ENCODE measurements at places on chromosomes 13 and 19. TPM values are rescaled to one million over a fixed set of nuclear protein-coding genes. Genes with fewer than 3 reads are reported as not detected.

ZNF709 gene
- total RNA-seq, result 1.6 TPM

CGB7 gene
- total RNA-seq, result not detected

CBLC gene
- not detected for total RNA-seq

SHD gene
- not detected for total RNA-seq

C19orf12 gene
- 57.0 TPM for total RNA-seq

KLK4 gene
- total RNA-seq, result not detected

ZNF530 gene
- 3.9 TPM for total RNA-seq

SOX1 gene
- total RNA-seq, result not detected

PSG11 gene
- total RNA-seq, result not detected

PNMA8C gene
- 0.07 TPM for total RNA-seq

- no peak for DNase-seq
These were observed 313.5 kb downstream of the KLF12 start for GRCh38 chr13:73820688-73821087.

- no peak for DNase-seq
These were observed 3.6 kb upstream of the CD37 start for GRCh38 chr19:49331616-49332055.

GRCh38 chr13:28286263-28286662, 147.9 kb downstream of the PAN3 start:
- DNase-seq, result no peak

- DNase-seq, result no peak
These were observed 10.7 kb downstream of the MZT1 start for GRCh38 chr13:72716776-72717175.

GRCh38 chr19:56138069-56138468, 3.0 kb upstream of the ZNF444 start:
- DNase-seq, result no peak

DNA sequence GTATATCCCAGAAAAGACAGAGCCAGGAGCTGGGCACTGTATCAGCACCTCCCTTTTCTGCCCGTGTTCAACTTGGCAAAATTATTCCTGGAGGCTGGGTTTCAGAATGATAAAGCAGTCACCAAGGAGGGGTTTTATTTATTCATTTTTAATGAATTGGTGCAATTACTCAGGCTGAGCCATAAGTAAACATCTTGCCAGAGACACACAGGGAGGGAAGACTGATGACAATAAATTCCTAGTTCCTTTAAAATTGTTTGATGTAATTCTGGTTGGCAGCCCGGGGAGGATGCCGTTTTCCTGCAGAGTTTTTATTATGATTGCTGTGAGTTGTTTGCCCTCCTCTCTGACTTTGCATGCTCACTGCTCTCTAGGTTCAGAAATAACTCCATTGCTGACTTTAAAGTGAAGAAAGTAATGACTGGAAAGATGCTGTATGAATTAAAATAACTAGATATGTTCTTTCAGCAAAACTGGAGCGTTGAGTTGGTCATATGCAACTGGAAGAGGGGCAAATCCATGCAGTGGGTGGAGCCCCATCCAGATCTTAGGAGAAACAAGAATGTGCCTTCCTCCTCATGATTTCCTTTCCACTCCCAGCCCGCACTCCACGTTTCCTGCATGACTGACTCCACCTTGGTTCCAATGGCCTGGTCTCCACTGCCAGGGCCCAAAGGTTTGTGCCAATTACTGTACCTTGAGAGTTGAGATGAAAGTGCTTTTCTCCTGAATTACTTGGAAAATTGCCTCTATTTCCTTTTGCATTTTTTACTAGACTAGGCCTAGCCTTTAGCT, 182.1 kb downstream of the RFC3 start:
- DNase-seq, result no peak

DNA sequence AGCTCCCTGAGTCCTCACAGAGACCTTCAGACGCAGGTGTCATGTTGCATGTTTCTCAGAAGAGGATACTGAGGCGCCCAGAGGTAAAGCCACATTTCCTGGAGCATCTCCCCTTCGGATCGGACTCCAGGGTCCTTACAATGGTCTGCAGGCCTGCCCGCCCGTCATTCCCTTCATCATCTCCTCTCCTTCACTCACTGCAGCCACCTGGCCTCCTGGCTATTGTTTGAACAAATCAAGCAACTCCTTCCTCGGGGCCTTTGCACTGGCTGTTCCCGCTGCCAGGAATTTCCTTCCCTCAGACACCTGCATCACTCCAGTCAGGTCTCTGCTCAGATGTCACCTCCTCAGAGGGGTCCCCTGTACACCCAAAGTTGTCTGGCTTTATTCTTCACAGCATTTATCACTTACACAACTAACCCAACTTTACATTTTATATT, 20.3 kb downstream of the CEACAM16 start:
- DNase-seq, result no peak

GRCh38 chr13:40445557-40445990, 220.9 kb downstream of the FOXO1 start:
- peak; percentile 62 for DNase-seq

DNA sequence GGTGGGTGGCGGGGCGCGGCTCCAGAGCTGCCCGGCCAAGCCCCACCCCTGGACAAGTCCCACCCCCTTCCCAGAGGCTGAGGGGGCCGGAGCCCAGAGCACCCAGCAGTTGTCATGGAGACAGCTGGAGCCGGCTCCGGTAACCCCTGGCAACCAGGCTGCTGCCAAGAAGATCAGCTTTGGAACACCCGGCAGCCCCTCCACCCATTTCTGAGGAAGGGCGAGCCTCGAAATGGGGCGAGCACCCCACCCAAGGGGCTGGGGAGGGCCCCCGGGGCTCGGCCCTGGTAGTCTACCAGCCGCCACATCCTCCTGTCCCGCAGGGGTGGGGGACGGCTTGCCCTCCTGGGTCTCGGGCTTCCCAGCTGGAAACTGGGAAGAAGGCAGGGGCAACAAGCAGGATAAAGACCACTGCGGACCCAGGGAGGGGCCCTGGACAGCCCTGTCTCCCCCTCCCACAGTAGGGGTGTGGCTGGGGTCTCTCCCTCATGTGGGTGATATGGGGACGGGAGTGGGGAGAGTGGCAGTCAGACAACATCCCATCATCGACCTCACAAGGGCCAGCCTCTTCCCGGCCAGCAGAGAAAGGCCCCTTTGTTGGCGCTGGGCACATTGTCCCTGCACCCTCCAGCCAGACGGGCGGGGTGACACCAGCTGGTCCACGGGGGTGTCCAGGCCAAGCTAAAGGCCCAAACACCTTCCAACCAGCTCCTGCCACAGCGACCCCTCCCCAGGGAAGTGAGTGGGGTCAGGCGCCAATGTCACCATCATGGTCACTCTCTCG, 1.5 kb downstream of the CERS1 start:
- no peak for DNase-seq

- no peak for DNase-seq
These were observed 487.8 kb upstream of the SPRY2 start for GRCh38 chr13:80828759-80829158.

DNA sequence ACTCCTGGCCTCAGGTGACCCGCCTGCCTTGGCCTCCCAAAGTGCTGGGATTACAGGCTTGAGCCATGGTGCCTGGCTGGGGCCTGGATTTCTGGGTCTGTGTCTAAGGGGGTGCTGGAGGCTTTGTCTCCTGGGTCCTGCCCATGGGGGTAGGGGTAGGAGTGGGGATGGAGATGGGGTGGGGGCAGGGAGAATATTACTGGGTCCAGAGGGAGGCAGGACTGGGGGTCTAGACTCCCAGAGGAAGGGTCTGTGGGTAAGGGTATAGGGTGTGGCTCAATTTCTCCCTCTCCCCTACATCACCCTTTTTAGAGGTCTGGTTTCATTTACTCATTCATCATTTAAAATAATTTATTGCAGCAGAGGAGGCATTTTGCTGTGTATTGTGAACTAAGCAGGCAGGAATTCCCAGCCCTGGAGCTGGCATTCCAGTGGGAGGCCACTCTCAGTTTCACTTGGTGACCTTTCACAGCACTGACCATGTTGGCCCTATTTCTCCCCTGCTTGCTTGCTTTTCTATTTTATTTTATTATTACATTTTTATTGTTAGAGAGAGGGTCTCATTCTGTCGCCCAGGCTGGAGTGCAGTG, 810 bp upstream of the NFKBID start:
- DNase-seq, result no peak

DNA sequence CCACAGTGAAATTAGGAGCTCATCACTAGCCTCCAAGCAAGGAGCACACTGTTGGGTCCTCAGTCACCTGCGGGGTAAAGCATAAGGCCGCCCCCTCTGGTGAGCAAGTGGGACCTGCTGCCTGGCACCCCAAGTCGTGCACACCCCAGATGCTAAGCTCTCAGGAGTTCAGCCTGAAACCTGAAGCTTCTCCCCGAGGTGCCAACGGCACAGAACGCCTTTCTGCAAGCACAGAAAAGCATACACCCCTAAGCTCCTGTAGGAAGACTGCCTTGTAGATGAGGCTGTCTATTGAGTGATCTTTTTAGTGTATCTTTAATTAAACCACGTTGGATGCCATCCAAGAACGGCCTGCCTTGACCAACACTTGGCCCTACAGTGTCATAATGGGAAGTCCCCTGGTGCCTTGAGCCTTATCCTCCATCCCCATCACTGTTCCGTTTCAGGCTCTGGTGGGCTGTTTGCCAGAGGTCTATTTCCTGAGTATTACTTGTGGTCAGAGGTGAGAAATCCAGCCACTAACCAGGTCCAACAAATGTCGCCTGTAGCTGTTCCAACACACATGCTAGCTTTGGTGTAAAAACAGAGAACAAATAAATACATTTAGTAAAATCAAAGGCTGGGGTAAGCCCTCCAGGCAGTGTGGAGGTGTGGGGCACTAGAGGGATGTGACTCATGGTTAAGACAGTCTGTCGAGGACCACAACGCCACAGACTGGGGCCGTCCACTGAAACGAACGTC, 44.8 kb downstream of the C13orf42 start:
- no peak for DNase-seq

GRCh38 chr19:6736169-6736916, 1.0 kb downstream of the GPR108 start:
- peak; percentile 83 for DNase-seq

DNA sequence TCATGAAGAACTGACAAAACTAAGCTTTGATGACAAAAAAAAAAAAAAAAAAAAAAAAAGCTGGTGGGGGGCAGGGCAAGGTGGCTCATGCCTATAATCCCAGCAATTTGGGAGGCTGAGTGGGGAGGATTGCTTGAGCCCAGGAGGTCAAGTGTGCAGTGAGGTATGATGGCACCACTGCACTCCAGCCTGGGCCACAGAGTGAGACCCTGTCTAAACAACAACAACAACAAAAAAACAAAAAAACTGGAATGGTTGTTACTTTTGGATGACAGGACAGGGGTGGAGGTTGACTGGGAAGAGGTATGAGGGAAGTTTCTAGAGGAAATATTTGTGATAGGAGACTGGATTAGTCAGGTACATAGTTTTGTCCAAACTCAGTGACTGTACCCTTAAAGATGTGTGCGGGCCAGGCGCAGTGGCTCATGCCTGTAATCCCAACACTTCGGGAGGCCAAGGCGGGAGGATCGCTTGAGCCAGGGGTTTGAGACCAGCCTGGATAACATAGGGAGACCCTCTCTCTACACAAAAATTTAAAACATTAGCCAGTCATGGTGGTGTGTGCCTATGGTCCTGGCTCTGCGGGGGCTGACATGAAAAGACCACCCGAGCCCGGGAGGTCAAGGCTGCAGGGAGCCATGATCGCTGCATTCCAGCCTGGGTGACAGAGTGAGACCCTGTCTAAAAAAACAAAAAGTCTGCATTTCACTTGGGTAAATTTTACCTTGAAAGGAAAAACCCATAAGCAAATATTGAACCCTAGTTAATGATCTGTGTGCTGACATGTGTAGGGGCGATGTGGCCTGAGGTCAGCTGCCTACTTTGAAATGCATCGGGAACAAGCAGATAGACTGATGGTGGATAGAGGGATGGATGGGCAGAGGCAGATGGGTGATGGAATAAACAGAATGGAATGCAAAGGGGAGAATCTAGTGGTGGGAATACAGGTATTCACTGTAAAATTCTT, 37.0 kb downstream of the CERS4 start:
- DNase-seq, result no peak

GRCh38 chr19:28886708-28887107, 326.2 kb downstream of the UQCRFS1 start:
- no peak for DNase-seq

- peak; percentile 68 for DNase-seq
These were observed 11.0 kb downstream of the TSHZ3 start for GRCh38 chr19:31338069-31338776.

GRCh38 chr19:12331211-12331941, 2.1 kb downstream of the ZNF563 start:
- DNase-seq, result no peak

- DNase-seq, result no peak
These were observed 35.6 kb downstream of the EFNB2 start for GRCh38 chr13:106499896-106500295.

- DNase-seq, result peak; percentile 72
These were observed 3.0 kb downstream of the HPN start for GRCh38 chr19:35044317-35045117.
